Activated T-helper 1 cell treated with anti-CD3 and anti-CD28 coated beads, Interleukin-12 subunit alpha, Interleukin-12 subunit beta, Interleukin-2, Interleukin-4 antibody, amounts not matched to agents 30 ng/mL and 10 ng/mL and 1 ng/mL, durations not matched to agents 14 hours and 24 hours and 36 hours (primary cell): ENCODE measurements at places on chromosomes 7 and 10.
A peak's percentile ranks its signal among the peaks of the same experiment; 100 is the strongest.

GRCh38 chr7:39550411-39550810, 15.8 kb upstream of the YAE1 start:
- no peak overlapping the region for H3K27ac ChIP-seq
- no peaks in the 10 kb centered on the region for H3K4me1 ChIP-seq
- H3K36me3 ChIP-seq = no peaks in the 10 kb centered on the region
- H3K4me3 ChIP-seq = no peak overlapping the region

GRCh38 chr7:111018960-111019736, 71.8 kb upstream of the LRRN3 start:
- H3K4me3 ChIP-seq = peak overlapping the region; percentile 37
- peaks cover 10% of the 10 kb centered on the region for H3K36me3 ChIP-seq
- peak overlapping the region; percentile 65 for H3K27ac ChIP-seq
- peaks cover 80% of the 10 kb centered on the region for H3K4me1 ChIP-seq
- DNase-seq = no peak

DNA sequence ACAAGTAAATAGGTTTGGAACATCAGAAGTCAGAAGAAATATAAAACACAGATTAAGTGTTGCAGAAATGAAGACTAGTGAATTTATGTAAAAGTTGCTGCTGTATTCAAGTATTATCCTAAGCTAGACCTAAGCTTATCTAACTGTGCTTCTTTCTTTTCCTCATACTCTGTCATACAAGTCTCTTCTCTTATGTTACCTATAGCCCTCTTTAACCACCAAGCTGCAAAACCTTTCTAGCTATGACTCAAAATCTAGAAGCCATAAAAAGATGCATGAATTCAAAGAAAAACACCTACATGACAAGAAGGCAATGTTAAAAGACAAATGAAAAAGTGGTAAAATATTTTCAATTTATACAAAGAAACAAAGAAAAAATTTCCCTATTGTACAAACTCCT, 23.0 kb downstream of the DENND11 start:
- no peak overlapping the region for H3K4me3 ChIP-seq
- peaks cover 63% of the 10 kb centered on the region for H3K4me1 ChIP-seq
- H3K36me3 ChIP-seq = peaks cover 39% of the 10 kb centered on the region

- no peak for DNase-seq
- peaks cover 8% of the 10 kb centered on the region for H3K36me3 ChIP-seq
- no peak overlapping the region for H3K4me3 ChIP-seq
Observed at GRCh38 chr7:17230099-17230807, 68.2 kb upstream of the AHR start.

GRCh38 chr7:1542841-1543747, 12.6 kb downstream of the MAFK start:
- DNase-seq = no peak
- no peaks in the 10 kb centered on the region for H3K27me3 ChIP-seq
- H3K4me3 ChIP-seq = no peak overlapping the region
- no peak overlapping the region for H3K27ac ChIP-seq
- no peaks in the 10 kb centered on the region for H3K36me3 ChIP-seq

- DNase-seq = no peak
- no peak overlapping the region for H3K27ac ChIP-seq
- no peaks in the 10 kb centered on the region for H3K27me3 ChIP-seq
- H3K36me3 ChIP-seq = peaks cover 20% of the 10 kb centered on the region
- H3K4me3 ChIP-seq = no peak overlapping the region
Observed at GRCh38 chr10:70829543-70829942, 13.8 kb downstream of the SGPL1 start.

GRCh38 chr10:116708391-116708821, 34.0 kb downstream of the HSPA12A start:
- H3K27ac ChIP-seq = no peak overlapping the region
- no peak for DNase-seq
- H3K27me3 ChIP-seq = peaks cover 7% of the 10 kb centered on the region
- H3K4me3 ChIP-seq = no peak overlapping the region

DNA sequence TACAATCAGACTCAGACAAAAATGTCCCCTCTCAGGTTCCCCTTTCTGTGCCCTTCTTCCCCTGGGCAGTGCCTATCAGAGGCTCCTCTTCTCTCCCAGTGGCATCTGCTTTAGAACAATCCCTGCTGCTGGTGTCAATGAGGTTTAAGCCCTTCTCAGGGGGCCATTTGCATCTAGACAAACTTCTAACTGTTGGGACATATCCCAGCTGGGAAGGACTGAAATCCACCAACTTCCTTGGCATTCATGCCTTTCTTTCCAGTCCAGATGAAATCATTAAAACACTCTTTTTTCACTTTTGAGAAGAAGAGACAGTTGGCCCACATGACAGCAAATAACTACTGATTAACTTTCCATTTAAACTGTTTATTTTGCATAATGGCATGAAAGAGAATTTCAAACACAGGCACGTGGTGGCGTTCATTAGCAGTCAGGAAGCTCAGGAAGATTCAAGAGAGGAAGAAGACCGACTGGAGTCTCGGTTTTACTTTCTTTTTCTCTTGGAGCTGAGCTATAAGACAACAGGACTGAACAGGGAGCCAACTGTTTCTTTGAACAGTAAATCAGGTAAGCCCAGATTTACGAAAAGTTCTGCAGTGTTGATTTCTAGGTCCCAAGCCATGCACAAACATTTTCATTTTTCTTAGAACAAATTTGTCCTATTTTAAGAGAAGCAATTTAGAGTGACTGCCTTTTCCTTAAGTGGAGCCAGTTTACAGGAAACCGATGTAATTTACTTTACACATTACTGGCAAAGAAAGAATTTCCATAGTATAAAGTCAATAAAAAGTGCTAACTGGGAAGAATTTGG, at the start of gene GIMAP2:
GIMAP2 (plus strand) TSS at position 488 of the 811 bp plus-strand sequence. CDS start 1,354 bp downstream, outside the sequence.
- H3K27me3 ChIP-seq = no peaks in the 10 kb centered on the region
- peak within 1 kb of the TSS; percentile 98 for H3K27ac ChIP-seq
- peaks cover 87% of the 10 kb centered on the region for H3K4me1 ChIP-seq
- peak; percentile 39 for DNase-seq
- peak within 1 kb of the TSS; percentile 93 for H3K4me3 ChIP-seq
- peaks cover 59% of the 10 kb centered on the region for H3K36me3 ChIP-seq

DNA sequence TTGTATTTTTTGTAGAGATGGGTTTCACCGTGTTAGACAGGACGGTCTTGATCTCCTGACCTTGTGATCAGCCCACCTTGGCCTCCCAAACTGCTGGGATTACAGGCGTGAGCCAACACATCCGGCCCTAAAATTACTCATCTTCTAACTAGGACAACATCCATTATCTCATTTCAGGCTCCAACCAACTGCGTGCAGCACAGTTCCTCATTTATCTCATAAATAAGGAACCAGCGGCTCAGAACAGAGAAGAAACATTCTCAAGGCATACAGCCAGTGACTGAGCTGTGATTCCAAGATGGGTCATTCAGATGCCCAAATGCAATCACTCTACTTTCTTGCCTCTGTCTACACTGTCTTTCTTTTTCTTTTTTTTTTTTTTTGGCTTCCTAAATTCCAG, 356.1 kb downstream of the ELMO1 start:
- DNase-seq = no peak
- peak overlapping the region; percentile 43 for H3K27ac ChIP-seq
- peaks cover 42% of the 10 kb centered on the region for H3K4me1 ChIP-seq
- no peaks in the 10 kb centered on the region for H3K27me3 ChIP-seq

- H3K4me3 ChIP-seq = no peak overlapping the region
- no peak overlapping the region for H3K27ac ChIP-seq
- no peak for DNase-seq
- H3K27me3 ChIP-seq = no peaks in the 10 kb centered on the region
- H3K36me3 ChIP-seq = no peaks in the 10 kb centered on the region
- H3K4me1 ChIP-seq = no peaks in the 10 kb centered on the region
Observed at GRCh38 chr10:36703179-36703578, 422.2 kb upstream of the ANKRD30A start.

DNA sequence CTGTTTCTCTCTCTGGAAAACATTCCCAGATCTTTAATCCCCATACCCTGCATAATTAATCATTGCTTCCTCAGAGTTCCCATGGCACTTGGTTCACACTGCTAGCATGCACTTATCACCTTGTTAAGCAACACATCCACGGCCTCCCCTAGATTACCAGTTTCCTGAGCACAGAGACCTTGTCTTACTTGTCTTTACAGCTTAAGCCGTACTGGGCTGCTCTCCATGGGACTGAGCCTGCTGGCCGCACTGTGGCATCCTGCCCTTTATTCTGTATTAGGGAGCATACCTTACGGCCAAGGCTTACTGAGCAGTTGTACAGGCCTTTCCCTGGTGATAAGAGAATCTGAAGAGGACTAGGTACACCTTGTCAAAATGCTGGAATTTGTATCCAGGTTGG, 190.2 kb downstream of the REEP3 start:
- H3K27me3 ChIP-seq = no peaks in the 10 kb centered on the region
- peaks cover 30% of the 10 kb centered on the region for H3K4me1 ChIP-seq
- no peaks in the 10 kb centered on the region for H3K36me3 ChIP-seq

- peaks cover 17% of the 10 kb centered on the region for H3K4me1 ChIP-seq
- peaks cover 2% of the 10 kb centered on the region for H3K36me3 ChIP-seq
- peak overlapping the region; percentile 31 for H3K27ac ChIP-seq
- no peak for DNase-seq
- H3K4me3 ChIP-seq = peak overlapping the region; percentile 93
Observed at GRCh38 chr7:134315679-134316538, 821 bp downstream of the SLC35B4 start.

GRCh38 chr10:6363511-6363910, 160.8 kb downstream of the PFKFB3 start:
- no peaks in the 10 kb centered on the region for H3K27me3 ChIP-seq
- peaks cover 26% of the 10 kb centered on the region for H3K36me3 ChIP-seq
- H3K4me3 ChIP-seq = no peak overlapping the region
- no peak overlapping the region for H3K27ac ChIP-seq

GRCh38 chr10:70918851-70919530, 30.6 kb upstream of the PCBD1 start:
- H3K36me3 ChIP-seq = no peaks in the 10 kb centered on the region
- no peaks in the 10 kb centered on the region for H3K4me1 ChIP-seq
- no peak for DNase-seq
- no peak overlapping the region for H3K4me3 ChIP-seq
- H3K27me3 ChIP-seq = peaks cover 10% of the 10 kb centered on the region

- DNase-seq = no peak
- H3K27ac ChIP-seq = no peak overlapping the region
- no peaks in the 10 kb centered on the region for H3K27me3 ChIP-seq
- peaks cover 1% of the 10 kb centered on the region for H3K4me1 ChIP-seq
- no peaks in the 10 kb centered on the region for H3K36me3 ChIP-seq
- no peak overlapping the region for H3K4me3 ChIP-seq
Observed at GRCh38 chr10:60006062-60006461, 99.7 kb upstream of the CCDC6 start.

- no peak for DNase-seq
- H3K4me3 ChIP-seq = no peak overlapping the region
Observed at GRCh38 chr7:12123172-12123571, 87.9 kb upstream of the TMEM106B start.

- H3K27me3 ChIP-seq = peaks cover 9% of the 10 kb centered on the region
- no peak for DNase-seq
- H3K27ac ChIP-seq = no peak overlapping the region
- peaks cover 10% of the 10 kb centered on the region for H3K4me1 ChIP-seq
- no peaks in the 10 kb centered on the region for H3K36me3 ChIP-seq
- H3K4me3 ChIP-seq = peak overlapping the region; percentile 30
Observed at GRCh38 chr7:73840715-73841379, 1.5 kb downstream of the METTL27 start.

GRCh38 chr10:91006752-91007346, 86.0 kb upstream of the ANKRD1 start:
- H3K27ac ChIP-seq = peak overlapping the region; percentile 58
- H3K4me1 ChIP-seq = peaks cover 27% of the 10 kb centered on the region
- no peaks in the 10 kb centered on the region for H3K36me3 ChIP-seq
- H3K27me3 ChIP-seq = peaks cover 33% of the 10 kb centered on the region

- H3K4me3 ChIP-seq = no peak overlapping the region
- H3K27ac ChIP-seq = no peak overlapping the region
- peaks cover 10% of the 10 kb centered on the region for H3K27me3 ChIP-seq
- no peak for DNase-seq
- H3K36me3 ChIP-seq = no peaks in the 10 kb centered on the region
Observed at GRCh38 chr10:5581670-5582566, 57.2 kb downstream of the CALML3 start.

DNA sequence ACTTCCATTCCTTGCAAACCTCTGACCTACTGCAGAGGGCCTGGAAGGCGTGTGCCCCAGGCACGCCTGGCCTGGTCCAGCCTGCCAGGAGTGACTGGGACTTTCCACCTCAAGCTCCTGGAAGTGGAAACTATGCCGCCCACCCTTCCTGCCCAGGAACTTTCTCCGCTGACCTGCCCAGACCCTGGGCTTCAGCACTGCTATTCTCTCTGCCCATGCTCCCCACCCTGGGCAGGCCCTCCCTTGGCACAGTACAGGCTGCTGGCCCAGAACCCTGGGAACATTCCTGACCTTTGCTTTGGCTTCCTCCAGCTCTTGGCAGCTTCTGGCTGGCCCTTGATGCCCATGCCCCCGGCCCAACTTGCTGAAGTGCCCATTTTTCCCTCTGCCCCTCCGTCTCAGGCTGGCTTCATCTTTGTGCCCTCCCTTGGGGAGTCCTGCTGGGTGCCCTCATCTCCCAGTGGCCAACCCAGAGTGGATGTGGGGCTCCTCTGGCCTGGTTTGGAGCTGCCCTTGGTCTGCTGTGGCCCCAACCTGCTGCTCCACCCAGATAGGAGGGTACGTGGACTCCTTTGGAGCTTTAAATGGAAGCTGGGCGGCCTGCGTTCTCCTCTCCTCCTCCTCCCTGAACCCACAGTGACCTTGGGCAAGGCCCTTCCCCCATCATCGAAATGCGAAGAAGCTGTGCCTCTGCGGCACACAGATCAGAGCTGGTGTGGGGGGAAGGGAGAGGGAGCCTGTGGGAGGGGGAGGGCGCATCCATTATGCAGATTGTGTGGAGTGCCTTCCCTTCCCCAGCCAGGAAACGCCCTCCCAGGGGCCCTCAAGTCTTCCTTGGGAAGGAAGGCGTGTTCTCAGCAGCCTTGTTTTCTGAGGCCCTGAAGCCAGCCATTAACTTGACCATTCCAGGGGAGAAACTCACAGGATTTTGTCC, 3.4 kb downstream of the MMRN2 start:
- no peak for DNase-seq
- peaks cover 8% of the 10 kb centered on the region for H3K4me1 ChIP-seq
- H3K36me3 ChIP-seq = peaks cover 6% of the 10 kb centered on the region
- no peak overlapping the region for H3K4me3 ChIP-seq
- no peak overlapping the region for H3K27ac ChIP-seq

- no peak overlapping the region for H3K27ac ChIP-seq
- no peaks in the 10 kb centered on the region for H3K36me3 ChIP-seq
- DNase-seq = no peak
- H3K4me1 ChIP-seq = peaks cover 8% of the 10 kb centered on the region
Observed at GRCh38 chr7:26035552-26035951, 116.4 kb upstream of the NFE2L3 start.

DNA sequence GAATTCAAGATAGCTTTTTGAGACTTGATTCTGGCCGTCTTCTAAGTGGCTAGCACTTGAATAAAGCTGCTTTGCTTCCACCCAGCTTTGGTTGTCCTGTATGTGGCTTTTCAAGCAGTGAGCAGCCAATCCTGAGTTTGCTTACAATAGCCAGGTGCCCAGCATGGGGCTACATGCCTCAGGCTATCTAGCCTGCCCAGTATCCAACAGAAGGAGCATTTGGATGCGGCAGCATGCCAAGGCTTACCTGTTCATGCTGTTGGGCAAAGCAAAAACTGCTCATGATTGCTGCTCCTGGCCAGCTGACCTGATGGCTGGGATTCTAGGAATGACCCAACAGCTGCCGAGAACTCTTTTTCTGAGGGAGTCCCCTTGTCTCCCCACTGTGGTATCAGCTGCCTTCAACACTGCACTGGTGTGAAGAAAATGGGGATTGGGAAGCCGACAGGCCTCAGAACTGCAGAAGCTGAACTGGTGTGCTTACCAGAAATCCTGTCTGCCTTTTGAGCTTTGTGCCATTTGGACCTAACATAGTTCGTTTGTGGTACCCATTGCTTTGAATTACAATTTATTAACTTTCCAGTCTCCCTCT, 618.9 kb upstream of the IGFBP3 start:
- no peaks in the 10 kb centered on the region for H3K36me3 ChIP-seq
- H3K27ac ChIP-seq = no peak overlapping the region
- no peak overlapping the region for H3K4me3 ChIP-seq
- H3K4me1 ChIP-seq = no peaks in the 10 kb centered on the region
- no peaks in the 10 kb centered on the region for H3K27me3 ChIP-seq
